ENCODE measurements at places on chromosomes 4 and X.

- DNase-seq: no peak
These were observed 53.1 kb downstream of the ABLIM2 start for GRCh38 chr4:8105306-8106100.

DNA sequence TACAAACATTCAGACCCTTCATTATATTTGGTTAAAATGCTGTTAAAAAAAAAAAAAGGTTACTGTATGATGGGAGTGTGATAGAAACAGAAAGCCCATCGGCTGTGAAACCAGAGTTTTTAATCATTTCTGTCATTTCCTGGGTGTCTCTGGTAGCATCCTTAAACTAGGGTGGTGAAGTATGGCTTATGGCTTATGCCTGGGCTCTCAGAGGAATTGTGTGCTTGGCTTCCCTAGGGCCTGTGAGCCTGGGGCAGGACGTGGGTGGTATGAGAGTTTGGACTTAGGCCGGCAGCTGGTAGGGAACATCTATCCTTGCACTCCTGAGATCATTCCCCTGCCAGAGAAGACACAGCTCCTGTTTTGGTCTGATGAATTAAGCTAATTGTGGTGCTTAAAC lies 52.2 kb downstream of the DCUN1D4 start:
- no peak for DNase-seq

DNA sequence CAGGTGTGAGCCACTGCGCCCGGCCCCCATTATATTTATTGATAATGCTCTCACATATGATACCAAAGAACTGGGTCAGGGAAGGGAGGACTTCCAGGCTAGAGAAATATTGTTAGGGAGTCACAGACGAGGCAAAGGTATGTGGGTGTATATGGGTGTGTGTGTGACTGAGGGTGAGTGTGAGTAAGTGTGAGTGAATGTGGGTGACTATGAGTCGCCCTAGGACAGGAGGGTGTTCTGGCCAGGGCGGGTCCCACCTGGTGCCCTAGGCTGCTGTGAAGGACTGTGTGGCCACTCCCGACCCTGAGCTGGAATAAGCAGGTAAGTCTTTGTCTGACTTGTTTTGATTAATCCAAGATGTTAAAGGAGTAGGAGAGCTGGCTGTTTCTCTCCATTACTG lies 34.4 kb downstream of the RWDD4 start:
- no peak for DNase-seq

- DNase-seq: no peak
These were observed 1.1 kb upstream of the SMIM43 start for GRCh38 chr4:121765971-121766538.

DNA sequence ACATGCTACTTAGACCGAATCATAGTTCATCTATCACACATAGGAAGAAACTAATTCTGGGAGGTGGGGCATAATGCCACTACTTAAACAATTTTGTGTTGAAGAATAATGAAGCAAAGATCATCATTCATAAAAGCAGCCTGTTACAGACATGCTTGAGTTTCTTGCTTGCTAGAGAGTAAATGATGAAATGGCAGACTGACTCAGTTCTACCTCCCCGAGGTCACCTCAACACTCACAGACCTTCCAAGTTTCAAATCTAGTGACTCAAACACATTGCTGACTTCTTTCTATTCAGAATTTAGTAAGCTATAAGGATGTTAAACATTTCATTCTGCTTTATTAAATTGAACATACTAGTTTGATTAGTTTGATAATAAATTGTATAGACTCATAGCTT lies 636.5 kb upstream of the FRG1 start:
- no peak for DNase-seq

Measured in NCI-H774 (cell line).